ENCODE measurements at places on chromosomes 1 and 21. TPM values are rescaled to one million over a fixed set of nuclear protein-coding genes. Genes with fewer than 3 reads are reported as not detected.

BRDT gene
- not detected for total RNA-seq

LCE2A gene
- 0.71 TPM for total RNA-seq

RUNX3 gene
- total RNA-seq: not detected

FABP3 gene
- 3.4 TPM for total RNA-seq

PLPP3 gene
- 1.6 TPM for total RNA-seq

GABPB2 gene
- total RNA-seq: 10.9 TPM

TSACC gene
- 0.82 TPM for total RNA-seq

PLA2G2F gene
- total RNA-seq: 0.04 TPM

SLC25A34 gene
- 0.44 TPM for total RNA-seq

GPR25 gene
- total RNA-seq: not detected

SERTAD4 gene
- total RNA-seq: 5.3 TPM

IL20 gene
- 0.74 TPM for total RNA-seq

KLF17 gene
- total RNA-seq: not detected

ACKR1 gene
- total RNA-seq: not detected

NASP gene
- total RNA-seq: 146 TPM

B3GALT6 gene
- 12.7 TPM for total RNA-seq
